Gastrocnemius medialis (tissue), 4 donors: ENCODE measurements at places on chromosomes 12 and 14. TPM values are rescaled to one million over a fixed set of nuclear protein-coding genes. Genes with fewer than 3 reads are reported as not detected.

The CACNA1C gene
- total RNA-seq: 0.82 TPM

DNA sequence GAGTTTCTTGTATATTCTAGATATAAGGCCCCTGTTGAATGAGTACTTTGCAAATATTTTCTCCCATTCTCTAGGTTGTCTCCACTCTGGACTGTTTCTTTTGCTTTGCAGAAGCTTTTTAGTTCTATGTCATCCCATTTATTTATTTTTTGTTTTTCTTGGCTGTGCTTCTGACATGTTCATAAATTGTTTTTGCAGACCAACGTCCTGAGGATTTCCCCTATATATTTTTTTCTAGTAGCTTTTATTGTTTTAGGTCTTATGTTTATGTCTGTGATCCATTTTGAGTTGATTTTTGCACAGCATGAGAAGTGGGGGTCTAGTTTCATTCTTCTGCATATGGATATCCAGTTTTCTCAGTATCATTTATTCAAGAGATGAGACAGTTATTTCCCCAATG lies 70.4 kb upstream of the BTG1 start:
- no peaks in the 10 kb centered on the region for H3K27me3 ChIP-seq
- H3K4me3 ChIP-seq: no peak overlapping the region
- H3K27ac ChIP-seq: no peak overlapping the region
- DNase-seq: no peak
- no peaks in the 10 kb centered on the region for H3K36me3 ChIP-seq

GRCh38 chr12:47321436-47321835 lies 241.7 kb upstream of the AMIGO2 start:
- no peak overlapping the region for H3K27ac ChIP-seq
- no peak overlapping the region for H3K4me3 ChIP-seq
- H3K27me3 ChIP-seq: no peaks in the 10 kb centered on the region
- H3K4me1 ChIP-seq: no peaks in the 10 kb centered on the region
- no peak for DNase-seq

GRCh38 chr12:59020073-59020946 lies 100.0 kb upstream of the LRIG3 start:
- H3K4me1 ChIP-seq: no peaks in the 10 kb centered on the region
- no peak overlapping the region for H3K4me3 ChIP-seq
- no peaks in the 10 kb centered on the region for H3K36me3 ChIP-seq
- DNase-seq: no peak

DNA sequence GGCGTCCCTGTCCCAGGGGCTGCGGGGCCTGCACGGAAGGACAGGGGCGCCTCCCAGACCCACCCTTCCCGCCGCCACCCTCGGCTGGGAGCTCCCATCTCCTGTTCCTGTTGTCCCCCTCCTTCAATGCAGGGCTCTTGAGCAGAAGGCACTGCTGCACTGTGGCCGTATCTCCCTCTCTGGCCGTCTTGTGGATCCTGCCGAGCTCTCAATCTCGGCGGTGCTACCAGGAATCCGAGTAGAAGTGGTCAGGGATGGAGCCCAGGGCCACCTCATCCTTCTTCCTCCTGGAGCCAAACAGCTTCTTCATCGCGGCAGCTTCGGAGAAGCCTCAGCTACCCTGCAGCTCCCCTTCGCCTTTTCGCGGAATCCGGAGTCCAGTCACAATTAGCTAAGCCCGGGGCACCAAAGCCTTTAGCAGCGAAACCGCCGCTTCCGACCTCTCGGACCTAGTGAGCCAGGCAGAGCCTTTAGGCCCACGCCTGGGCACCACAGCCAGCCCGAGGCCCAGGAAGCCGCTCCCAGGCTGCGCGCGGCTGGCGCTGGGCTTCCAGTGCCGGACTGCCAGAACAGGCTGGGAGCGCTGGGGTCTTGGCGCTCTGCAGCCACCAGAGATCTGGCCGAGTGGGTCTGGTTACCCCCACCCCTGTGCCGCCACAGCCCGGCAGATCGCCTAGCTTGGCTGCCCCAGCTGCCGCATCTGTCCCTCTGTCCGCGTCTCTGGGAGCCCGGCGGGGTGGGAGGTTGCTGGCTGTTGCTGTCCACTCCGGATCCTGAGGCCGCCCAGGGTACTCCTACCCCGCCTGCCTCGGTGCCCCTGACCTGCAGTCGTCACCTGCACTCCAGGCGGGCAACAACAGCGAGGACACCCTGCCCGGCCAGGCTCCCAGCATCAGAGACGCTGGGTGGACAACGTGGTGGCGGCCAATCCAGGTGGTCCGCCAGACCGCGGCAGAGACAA lies 69.1 kb downstream of the ASCL4 start:
- peaks cover 10% of the 10 kb centered on the region for H3K4me1 ChIP-seq
- no peaks in the 10 kb centered on the region for H3K36me3 ChIP-seq
- H3K27ac ChIP-seq: no peak overlapping the region
- peaks cover 40% of the 10 kb centered on the region for H3K27me3 ChIP-seq

The SERPINA1 gene
- total RNA-seq: 57.2 TPM

The LGR5 gene
- 39.7 TPM for total RNA-seq

The BRMS1L gene
- 5.5 TPM for total RNA-seq

DNA sequence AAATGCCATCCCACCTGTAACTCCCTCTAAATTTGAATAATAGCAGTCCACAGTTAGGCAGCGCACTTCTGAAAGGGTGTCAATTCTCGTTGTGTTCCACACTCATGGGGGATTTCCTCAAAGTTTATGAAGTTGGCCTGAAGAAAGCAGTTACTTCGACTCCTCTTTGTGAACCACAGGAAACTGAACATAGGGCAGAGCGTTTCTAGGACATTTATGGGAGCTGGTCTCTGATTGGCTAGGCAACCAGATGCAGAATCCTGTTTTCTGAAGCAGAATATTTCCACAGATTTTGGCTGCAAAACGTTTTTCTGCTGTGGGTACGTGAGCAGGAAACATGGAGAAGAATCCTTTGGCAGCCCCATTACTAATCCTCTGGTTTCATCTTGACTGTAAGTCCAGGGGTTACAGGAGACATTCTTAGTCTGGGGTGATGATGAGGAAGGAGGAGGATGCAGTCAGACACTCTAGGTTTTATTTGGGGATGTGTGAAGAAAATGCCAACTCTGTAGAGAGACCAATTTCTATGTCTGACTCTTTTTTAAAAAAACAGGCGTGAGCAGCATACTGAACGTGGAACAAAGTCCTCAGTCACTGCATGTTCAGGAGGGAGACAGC lies 431.5 kb upstream of the OR4E1 start:
- no peak overlapping the region for H3K27ac ChIP-seq
- no peak overlapping the region for H3K4me3 ChIP-seq
- DNase-seq: no peak
- no peaks in the 10 kb centered on the region for H3K36me3 ChIP-seq
- H3K27me3 ChIP-seq: no peaks in the 10 kb centered on the region

DNA sequence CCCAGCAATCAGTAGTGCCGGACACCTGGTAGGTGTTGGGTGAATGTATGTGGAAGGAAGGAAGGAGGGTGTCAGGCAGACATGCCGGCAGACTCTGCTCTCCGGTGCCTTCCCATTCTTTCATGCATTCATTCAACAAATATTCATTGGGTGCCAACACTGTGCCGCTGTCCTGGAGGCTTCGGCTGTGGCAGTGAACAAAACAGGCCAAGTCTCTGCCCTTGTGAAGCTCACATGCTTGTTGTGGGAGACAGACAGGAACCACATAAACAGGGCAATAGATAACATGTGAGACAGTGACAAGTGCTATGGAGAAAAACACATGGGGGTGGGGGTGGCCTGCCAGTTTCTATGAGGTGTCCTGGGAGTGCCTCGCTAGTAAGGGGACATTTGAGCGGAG lies 56.5 kb upstream of the ATF1 start:
- no peak overlapping the region for H3K4me3 ChIP-seq
- no peaks in the 10 kb centered on the region for H3K36me3 ChIP-seq
- no peaks in the 10 kb centered on the region for H3K4me1 ChIP-seq
- no peak overlapping the region for H3K27ac ChIP-seq
- no peaks in the 10 kb centered on the region for H3K27me3 ChIP-seq

DNA sequence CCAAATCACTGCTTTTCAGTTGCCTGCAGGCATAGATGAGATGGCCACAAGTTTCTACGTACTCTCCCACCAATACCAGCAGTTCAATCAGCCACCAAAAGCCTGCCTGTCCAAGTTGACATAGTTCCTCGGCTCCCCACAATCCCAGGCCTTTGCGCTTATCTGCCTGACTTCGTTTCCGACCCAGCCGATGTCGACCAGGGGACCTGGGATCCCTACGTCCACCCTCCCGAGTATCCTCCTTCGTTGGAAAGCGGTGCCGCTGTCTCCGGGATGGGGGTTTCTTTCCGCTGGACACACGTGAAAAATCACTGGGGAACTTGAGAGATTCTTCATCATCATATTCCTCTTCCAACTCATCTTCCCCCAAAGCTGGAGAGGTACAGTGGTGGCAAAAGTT lies 1.6 kb downstream of the DNAJC14 start:
- no peak for DNase-seq
- peaks cover 38% of the 10 kb centered on the region for H3K4me1 ChIP-seq
- H3K4me3 ChIP-seq: no peak overlapping the region
- H3K36me3 ChIP-seq: no peaks in the 10 kb centered on the region
